Activated CD4-positive, alpha-beta T cell treated with anti-CD3 and anti-CD28 coated beads for 4 hours (primary cell): ENCODE measurements at places on chromosomes 11 and 22.

GRCh38 chr11:26622181-26622580 lies 50.1 kb upstream of the MUC15 start:
- no peak for DNase-seq

GRCh38 chr22:44256556-44257485 lies 55.9 kb downstream of the SHISAL1 start:
- no peak for DNase-seq

DNA sequence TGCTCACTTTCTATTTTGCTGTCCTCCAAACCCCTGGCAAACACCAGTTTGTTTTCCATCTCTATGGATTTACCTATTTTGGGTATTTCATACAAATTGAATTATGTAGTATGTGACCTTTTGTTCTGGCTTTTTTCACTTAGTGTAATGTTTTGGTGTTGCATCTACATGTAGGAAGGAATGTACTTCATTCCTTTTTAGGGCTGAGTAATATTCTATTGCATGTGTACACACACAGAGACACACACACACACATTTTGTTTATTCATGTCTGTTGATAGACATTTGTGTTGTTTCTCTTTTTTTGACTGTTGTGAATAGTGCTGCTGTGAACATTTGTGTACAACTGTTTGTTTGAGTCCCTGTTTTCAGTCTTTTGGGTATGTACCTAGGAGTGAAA lies 90.4 kb downstream of the UVRAG start:
- no peak for DNase-seq

- no peak for DNase-seq
Measured at GRCh38 chr11:35065566-35065965, 73.4 kb upstream of the CD44 start.

- DNase-seq = no peak
Measured at GRCh38 chr22:49883294-49883640, 29.6 kb downstream of the ZBED4 start.

DNA sequence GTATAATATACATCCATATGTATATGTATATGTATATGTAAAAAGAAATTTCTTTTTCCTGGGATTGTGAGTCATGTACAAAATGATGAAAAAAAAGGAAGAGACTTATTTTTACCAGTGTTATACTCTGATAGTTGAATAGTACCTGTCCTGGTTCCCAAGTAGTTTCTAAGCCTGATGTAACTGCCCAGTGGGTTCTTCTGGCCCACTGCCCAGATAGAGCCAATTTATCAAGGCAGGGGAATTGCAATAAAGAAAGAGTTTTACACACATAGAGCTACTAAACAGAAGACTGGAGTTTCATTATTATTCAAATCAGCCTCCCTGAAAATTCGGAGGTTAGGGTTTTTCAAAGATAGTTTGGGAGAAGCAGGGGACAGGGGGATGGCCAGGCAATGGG lies 29.1 kb upstream of the NARS2 start:
- no peak for DNase-seq

DNA sequence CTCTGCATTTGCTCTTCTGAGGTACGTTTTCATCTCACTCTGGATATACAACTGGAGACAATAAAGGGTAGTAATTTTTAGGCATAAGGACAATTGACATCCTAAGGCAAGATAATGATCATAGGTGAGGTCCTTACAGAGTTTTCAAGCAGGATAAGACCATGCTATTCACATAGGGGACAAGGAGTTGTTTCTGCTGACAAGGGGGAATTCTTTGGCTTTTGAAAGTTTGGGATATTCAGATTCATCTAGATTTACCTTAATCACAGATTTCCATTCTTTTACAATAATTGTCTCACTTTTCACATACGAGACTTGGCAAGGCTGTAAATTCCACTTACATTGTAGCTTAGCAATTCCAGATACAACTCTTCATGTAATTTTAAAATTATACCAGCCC lies 256.2 kb downstream of the AASDHPPT start:
- DNase-seq = no peak

DNA sequence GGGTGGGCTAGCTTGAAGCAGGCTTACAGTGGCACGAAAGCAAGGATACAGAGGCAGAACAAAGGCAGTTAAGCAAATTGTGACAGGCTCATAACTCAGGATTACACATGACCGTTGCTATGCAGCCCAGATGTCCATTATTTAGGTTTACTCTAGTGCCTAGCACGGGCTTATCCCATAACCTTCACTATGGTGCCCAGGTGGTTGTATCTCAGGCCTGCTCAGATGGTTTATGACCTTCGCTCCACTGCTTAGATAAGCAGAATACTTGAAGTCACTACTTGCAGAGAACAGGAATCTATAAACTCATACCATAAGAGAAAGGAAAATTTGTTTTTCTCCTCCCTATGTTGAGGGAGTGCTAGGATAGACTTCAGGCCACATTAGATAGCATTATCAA lies 9.0 kb downstream of the OR6M1 start:
- no peak for DNase-seq

GRCh38 chr11:32056438-32056837 lies 34.4 kb upstream of the RCN1 start:
- no peak for DNase-seq

DNA sequence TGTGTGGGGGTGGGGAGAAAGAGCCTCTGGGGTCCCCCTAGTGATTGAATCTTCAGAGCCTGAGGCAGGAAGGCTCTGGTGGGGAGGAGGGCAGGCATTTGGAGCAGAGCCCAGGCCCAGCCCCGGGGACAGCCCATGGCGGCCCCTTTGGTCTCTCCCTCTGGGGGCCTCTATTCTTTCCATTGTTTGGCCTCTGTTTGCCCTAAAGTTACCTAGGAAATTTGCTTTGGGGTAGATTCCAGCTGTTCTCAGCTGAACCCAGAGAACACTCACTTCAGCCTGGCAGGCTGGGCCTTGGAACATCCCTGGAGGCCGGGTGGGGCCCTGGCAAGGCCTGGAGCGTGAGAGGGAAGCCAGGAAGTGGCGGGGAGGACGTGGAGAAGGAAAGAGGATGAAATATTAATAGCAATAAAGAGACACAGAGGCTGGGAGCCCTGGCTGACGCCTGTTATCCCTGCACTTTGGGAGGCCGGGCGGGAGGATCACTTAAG lies 22.9 kb upstream of the A4GALT start:
- no peak for DNase-seq

- no peak for DNase-seq
Measured at GRCh38 chr11:104161751-104162450, 2.0 kb downstream of the PDGFD start.

DNA sequence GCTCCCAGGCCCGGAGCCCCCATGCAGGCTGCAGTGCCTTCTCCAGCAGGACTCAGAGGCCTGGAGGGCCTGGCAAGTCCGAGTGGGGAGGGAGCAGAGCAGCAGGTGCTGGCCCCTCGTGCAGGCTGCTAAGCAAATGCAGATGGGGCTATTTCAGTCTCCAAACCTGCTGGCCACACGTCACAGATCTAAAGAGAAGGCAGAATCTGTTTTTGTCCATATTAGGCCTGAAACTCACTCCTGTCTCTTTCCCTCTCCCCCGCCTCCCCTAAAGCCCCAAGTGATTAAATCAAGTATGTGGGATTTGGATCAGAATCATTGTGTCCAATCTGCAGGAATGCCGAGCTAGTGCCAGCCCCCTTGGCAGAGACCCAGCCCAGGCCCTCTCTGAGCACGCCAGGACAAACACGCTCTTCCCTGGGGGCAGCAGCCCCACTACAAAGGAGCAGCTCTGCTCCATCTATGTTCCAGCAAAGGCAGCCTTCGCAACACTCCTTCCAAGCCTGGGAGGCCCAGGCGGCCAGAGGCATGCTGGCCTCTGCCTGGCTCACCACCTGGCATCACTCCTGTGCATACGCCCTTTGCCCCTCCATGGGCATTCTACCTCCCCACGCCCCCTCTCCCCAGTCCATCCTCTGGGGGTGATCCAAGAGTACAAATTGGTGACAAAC lies 26.5 kb downstream of the RPL27A start:
- no peak for DNase-seq

DNA sequence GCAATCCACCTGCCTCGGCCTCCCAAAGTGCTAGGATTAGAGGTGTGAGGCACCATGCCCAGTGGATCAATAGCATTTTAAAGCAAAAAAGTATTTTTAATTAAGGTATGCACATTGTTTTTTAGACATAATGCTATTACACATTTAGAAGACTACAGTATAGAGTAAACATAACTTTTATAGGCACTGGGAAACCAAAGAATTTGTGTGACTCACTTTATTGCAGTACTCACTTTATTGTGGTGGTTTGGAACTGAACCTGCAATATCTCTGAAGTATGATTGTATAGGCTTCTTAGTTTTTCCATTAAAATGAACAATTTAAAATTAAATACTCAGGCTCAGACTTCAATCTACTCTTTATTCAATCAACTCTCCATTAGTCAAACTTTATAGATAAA lies 17.5 kb upstream of the CD3E start:
- no peak for DNase-seq

- no peak for DNase-seq
Measured at GRCh38 chr11:2298795-2299761, 2.6 kb downstream of the C11orf21 start.

- DNase-seq = no peak
Measured at GRCh38 chr11:34680918-34681586, 60.2 kb downstream of the EHF start.

DNA sequence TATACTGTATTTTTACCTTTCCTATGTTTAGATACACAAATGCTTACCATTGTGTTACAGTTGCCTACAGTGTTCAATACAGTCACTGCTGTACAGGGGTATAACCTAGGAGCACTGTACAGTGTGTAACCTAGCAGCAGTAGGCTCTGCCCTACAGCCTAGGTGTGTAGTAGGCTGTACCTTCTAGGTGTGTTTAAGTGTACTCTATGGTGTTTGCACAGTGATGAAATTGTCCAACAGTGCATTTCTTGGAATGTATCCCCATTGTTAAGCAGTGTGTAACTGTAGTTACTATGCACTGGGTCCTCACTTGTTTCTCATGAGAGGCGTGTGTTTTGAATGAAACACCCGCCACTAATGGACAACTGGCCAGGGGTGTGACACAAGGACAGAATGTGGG lies 269.0 kb downstream of the OPCML start:
- no peak for DNase-seq

DNA sequence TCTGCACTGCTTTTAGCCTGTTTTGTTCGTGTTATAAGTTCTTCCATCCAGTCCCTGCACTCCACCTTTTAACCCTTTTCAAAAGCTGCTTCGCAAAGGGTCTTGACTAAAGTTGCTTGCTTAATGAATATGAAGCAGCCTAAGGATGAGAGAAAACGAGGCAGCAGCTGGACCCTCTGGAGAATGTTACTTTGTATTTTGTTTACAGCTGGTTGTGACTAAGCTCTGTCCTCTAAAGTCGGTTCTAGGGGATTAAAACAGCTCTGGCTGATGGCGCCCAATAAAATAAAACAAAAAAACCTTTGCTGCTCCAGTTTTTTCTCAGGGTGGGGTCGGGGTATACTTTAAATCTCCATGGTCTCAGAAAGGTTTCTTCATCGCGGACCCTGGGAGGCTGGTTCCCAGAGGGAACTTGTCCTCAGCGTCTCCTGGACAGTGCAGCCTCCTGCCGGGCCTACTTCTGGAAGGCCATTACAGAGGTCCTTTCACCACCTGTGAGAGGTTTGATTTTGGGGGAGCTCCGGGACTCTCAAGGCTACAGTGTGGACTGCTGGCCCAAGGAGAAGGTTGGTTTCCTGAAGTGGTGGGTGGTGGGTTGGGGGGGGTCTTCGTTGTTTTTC lies 836 bp upstream of the RBM4 start:
- no peak for DNase-seq

GRCh38 chr22:37309211-37310074 lies 27.1 kb downstream of the CYTH4 start:
- peak; percentile 27 for DNase-seq

- DNase-seq = no peak
Measured at GRCh38 chr11:60899046-60899936, 7.1 kb downstream of the PRPF19 start.

DNA sequence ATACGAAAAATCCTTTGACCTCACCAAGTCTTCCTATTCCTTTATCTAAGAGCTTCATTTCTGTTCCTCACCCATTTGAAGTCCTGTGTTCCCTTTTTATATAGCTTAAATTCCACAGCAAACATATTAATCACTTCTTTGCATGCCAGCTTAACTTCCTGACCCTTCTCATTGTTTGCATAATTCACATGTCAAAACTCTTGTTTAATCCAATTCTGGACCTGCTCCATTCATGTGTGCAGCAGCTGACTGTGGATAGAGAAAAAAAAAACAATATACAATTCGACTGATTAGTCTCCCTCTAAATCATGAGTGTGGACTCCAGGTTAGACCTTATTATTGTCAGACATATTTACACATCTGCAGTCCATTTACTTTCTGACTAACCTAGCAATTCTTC lies 991.2 kb upstream of the TENM4 start:
- no peak for DNase-seq

DNA sequence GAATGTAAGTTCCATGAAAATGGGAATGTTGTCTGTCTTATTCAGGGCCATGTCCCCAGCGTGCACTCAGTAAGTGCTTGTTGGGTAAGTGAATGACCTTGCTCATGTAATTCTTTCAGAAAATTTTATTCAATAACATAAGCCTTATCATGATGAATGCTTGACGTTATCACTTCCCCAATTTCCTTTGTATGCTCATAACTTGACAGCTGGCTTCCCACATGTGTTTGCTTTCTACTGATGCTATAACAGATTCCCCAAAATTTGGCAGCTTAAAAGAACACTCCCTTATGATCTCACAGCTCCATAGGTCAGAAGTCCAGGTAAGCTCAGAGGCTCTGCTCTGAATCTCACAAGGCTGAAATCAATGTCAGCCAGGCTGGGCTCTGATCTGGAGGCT lies 155.8 kb upstream of the POU2AF2 start:
- no peak for DNase-seq

GRCh38 chr22:49040754-49041467 lies 786.8 kb downstream of the BRD1 start:
- no peak for DNase-seq

GRCh38 chr22:27720860-27721259 lies 80.7 kb downstream of the MN1 start:
- DNase-seq = no peak

- DNase-seq = no peak
Measured at GRCh38 chr11:33377412-33378370, 120.5 kb downstream of the HIPK3 start.

DNA sequence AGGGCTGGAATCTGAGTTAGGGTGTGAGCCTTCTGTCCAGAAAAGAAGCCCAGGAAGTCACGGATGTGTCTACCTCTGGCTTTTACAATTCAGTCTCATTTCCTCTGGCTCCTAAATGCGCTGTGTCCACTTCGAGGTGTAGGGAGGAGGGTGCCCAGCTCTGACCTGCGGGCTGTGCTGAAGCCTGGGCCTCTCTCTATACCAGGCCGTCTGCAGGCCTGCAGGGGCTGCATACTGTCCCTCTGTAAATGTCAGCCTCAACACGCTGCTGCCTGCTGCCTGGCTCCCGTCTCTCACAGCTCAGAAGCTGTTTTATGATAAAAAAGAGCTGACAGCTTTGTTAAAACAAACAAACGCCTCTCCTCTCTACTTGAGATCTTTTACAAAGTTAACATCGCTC lies 14.5 kb downstream of the ARVCF start:
- DNase-seq = no peak

DNA sequence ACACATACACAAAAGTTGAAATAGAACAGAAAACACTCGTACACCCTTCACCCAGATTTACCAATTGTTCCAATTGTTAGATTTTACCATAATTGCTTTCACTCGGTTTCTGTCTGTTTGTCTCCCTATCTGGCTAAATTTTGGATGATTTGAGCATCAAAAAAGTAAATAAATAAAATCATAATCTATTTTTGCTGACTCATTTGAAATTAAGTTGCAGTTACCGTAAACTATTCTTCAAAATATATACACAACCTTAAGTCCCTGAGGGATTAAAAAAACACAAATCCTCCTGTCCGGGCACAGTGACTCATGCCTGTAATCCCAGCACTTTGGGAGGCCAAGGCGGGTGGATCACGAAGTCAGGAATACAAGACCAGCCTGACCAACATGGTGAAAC lies 81.3 kb upstream of the SYT9 start:
- DNase-seq = no peak
